ENCODE measurements at places on chromosomes 2 and 18. TPM values are rescaled to one million over a fixed set of nuclear protein-coding genes. Genes with fewer than 3 reads are reported as not detected.

GCG gene
- not detected for polyA plus RNA-seq

CDH2 gene
- not detected for polyA plus RNA-seq

TTC27 gene
- 29.1 TPM for polyA plus RNA-seq

TAF1B gene
- polyA plus RNA-seq: 13.1 TPM

LCT gene
- not detected for polyA plus RNA-seq

SLC38A11 gene
- polyA plus RNA-seq: not detected

DNA sequence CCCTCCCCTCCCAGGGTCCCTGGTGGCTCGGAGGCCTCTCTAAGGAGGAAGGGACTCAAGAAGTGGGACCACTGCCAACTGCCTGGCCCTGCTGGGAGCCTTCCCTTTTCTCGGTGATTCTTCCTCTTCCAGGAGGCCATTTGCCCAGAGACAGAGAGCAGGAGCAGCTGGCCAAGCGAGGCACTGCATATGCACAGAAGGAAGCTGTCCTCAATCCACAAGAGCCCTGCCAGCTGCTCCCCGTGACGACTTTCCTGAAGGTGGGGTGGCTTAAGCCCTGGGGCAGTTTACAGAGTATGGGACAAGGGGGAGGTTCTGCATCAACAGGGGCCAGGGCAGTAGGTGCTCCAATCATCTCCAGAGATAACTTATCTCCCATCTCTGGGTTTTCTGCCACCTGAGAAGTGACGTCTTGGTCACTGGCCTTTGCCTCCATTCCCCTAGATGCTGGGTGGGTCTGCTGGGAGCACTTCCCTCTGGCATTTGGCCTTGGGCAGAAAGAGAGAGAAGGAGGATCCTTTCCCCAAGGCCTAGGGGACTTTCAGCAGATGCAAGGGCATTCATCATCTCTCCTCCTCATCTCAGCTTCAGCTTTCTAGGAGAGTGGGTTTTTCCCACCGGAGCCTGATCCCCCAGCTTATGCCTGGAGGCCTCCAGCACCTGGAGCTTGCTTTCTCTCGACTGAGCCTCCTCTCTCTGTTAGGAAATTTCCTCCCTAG lies 28.5 kb downstream of the CIB4 start:
- no peak for DNase-seq

DNA sequence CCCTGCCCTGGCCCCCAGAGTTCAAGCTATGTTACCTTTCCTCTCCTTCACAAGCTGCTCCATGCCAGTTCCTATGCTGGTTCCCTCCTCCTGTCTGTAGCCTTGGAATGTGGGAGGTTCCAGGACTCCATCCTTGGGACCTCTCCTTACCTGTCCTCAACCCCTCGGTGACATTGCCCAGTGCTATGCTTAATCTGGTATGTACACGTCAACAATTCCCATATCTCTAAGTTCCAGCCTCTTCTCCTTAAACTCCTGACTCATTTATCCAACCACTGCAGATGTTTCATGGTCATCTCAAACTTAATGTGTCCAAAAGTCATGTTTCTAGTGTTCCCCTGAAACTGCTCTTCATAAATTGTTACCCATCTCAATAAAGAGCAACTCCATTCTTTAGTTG lies 160.8 kb downstream of the TNS1 start:
- no peak for DNase-seq

DNA sequence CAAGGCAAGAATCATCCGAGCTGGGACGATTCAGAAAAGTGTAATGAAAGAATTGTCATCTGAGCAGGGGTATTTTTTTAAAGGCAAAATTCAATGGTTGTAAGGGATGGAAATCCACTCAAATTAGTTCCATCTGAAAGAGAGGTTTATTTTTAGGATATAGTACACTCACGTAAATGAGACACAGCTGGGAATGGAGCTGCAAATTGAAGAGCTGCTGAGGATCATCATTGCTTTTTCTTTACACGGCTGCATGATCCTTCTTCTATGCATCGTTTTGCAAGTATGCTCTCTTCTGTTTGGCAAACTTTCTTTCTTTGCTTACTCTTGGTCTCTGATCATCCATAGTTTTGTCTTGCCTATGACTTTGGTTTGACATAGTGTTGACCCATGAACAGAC lies 27.4 kb upstream of the CUL3 start:
- no peak for DNase-seq

- no peak for DNase-seq
Measured at GRCh38 chr18:23188068-23188760, 52.9 kb downstream of the CABLES1 start.

GRCh38 chr2:36818542-36818941 lies 122.0 kb downstream of the VIT start:
- no peak for DNase-seq

All from naive thymus-derived CD8-positive, alpha-beta T cell (primary cell).